ENCODE measurements at places on chromosomes 4 and X.

DNA sequence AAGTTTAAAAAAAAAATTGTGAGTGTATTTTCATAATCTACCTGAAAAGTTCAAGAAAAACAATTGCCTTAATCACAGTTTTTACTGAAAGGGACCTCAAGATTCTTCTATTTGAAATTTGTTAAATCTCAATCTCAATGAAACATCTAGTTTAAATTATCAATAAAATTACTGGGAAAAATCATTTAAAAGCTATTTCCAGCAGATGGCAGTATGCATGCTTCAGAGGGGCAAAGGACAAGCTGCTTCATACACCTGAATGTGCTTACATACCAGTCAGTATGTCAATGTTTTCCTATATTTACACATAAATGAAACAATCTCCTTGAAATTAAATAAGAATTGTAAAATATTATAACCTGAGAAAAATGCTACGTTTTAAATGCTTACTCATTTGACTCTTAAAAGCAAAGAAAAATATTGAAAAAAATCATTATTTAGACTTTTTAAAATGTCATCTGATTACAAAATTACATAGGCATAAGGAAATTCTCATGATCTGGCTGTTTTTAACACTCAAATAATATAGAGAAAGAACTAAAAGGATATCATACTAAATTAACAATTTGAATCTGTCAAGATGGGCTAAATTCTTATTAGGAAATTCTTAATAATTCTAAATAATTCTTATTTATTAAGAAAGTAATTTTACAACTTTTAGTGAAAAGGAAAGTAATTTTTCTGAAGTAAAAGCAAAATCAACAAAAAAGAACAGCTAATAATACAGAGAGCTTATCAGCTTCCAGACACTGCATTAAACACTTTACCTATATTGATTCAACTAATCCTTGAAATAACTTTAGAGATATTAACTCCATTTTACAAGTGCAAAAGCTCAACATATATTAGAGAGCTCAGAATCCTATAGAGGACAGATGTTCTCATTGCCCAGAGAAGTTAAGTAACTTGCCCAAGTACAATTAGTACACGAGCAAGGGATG, 242.1 kb downstream of the ADAMTS3 start:
- DNase-seq, result no peak

DNA sequence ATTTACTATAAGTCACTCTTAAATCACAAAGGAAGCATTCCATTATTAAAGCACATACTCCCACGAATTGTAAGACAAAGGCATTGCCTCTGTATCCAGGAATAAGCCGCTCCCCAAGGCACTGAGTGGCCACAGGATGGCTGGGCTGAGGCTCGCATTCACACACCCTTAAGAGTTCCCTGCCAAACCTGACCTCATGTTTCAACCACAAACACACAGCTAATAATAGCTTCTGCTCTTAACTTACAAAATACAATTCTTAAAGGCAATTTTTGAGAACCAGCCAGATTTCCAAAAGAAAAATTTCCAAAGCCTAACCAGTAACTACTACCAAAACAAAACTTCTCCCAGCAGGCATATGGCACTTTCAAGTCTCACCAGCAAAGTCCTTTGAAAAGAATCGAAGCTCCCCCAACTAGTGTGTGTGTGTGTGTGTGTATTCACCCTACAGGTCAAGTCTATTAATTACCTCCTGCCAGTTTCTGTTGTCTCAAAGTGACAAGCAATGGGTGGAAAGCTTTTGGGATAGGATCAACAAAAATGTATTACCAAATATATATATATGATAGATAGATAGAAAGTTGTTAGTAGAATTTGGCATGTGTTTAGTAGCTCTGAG, 36.0 kb downstream of the ARHGAP6 start:
- no peak for DNase-seq

- DNase-seq, result no peak
These were observed 6.4 kb upstream of the HERC3 start for GRCh38 chr4:88585917-88586316.

DNA sequence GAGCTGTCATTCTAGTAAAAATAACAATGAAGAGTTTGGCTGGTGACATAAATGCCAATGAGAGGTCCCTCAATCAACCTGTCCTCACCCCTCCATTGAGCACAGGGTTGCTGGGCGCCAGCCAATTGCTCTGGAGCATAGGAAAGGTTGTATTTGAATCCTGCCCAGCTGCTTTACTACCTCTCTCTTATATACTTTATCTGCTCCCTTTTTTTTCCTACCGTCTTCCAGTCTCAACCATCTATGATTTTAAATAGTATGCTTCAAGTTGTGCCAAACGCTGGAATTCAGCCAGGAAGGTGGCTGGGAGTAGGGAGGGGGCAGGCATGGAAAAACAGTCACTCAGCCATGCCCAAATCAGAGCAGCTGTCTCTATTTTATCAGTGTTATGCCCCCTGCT, 153.8 kb downstream of the NR3C2 start:
- DNase-seq, result no peak

- DNase-seq, result no peak
These were observed 271.6 kb downstream of the DTHD1 start for GRCh38 chr4:36553029-36553428.

DNA sequence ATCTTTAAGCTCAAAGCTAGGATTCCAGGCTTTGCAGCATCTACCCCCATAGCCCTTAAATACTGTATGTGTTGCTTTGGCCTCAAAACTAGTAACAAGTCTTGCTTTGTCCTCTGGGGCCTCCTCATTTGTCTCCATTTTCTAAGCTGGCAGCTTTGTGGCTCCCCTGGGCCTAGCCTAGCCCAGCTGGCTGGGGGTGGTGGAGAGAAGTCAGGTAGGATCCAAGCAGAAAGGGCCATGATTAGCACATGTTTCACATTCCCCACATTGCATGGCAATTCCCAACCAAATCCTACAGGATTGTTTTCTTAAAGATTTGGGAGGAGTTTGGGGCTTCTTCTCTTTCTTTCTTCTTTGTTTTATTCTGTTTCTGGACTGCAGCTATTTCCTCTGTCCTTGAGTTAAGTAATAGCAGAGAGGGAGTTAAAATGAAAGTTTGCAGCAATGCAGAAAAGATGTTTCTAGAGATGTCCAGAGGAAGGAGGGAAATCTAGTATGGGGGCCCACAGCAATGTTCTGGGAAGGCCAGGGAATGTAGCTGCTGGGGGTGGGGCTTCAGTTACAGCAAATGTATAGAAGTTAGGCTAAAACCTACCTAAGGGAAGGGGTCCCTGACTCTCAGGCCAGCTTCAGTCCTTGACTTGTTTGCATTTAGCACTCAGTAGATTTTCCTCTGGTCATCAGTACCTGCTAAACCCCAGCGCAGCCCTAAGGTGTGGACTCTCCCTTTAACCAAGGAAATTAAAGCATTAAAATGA, 92.1 kb downstream of the SHROOM4 start:
- DNase-seq, result no peak

DNA sequence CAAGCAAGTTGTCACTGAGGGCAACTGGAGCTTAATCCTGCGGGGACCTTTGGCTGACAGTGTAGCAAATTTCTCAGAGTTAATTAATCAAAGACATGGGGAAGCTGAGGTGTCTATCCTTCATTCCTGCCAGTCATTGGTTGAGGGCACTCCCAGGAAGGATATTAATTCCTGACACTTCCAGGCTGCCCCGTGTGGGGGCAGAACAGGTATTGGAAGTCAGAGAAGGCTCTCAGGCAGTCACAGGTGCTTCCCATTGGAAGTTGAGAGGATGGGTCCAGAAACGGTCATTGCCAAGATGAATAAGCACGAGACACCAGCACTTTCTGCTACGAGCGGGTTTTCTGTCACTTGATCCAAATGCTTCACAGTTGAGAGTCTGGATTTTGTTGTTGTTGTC, 29.1 kb upstream of the CD38 start:
- no peak for DNase-seq

DNA sequence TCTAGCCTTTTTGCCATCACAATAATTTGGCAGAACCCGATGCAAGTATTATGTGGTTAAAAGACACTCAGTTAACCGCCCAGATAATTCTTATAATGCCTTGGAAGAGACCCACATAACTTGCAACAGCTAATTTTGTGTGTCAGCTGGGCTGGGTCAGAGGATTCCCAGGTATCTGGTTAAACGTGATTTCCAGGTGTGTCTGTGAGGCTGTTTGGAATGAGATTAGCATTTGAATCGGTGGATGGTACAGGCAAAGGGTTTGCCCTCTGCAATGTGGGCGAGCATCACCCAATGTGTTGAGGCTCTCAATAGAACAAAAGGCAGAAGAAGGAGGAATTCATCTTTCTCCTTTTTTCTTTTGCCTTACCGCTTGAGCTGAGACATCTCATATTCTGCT, 314.2 kb upstream of the PUDP start:
- no peak for DNase-seq

DNA sequence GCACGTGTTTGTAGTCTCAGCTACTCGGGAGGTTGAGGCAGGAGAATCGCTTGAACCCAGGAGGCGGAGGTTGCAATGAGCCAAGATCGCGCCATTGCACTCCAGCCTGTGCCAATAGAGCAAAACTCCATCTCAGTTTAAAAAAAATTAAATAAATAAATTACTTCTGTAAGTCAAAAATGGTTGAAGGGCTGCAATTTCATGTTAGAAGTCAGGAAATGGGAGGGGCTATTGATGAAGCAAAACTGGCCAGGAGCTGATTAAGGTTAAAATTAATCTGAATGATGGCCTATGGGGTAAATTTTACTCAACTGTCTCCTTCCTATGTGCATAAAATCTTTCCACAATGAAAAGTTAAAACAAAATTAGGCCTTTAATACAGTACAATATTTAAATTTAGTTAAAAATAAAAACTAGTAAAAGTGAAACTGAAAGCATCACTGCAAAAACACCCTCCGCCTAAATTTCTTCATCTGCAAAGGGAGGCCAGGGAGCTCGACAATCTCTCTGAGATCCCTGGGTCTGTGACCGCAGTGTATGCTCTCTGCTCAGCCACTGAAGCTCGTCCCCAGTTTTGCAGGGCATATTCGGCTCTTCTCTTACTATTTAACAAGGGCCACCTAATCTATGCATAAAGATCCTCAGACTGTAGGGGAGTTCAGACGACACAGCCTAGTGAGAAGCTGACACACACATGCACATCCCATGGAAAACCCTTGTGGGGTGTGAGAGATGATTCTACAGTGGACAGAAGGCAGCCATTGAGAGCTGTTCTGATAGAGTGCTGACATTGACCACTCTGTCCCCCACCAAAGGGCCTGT, 57.2 kb downstream of the IRF2 start:
- no peak for DNase-seq

GRCh38 chrX:34557733-34558132, 99.4 kb downstream of the TMEM47 start:
- no peak for DNase-seq

GRCh38 chr4:40842318-40842717, 92.6 kb downstream of the NSUN7 start:
- DNase-seq, result no peak

DNA sequence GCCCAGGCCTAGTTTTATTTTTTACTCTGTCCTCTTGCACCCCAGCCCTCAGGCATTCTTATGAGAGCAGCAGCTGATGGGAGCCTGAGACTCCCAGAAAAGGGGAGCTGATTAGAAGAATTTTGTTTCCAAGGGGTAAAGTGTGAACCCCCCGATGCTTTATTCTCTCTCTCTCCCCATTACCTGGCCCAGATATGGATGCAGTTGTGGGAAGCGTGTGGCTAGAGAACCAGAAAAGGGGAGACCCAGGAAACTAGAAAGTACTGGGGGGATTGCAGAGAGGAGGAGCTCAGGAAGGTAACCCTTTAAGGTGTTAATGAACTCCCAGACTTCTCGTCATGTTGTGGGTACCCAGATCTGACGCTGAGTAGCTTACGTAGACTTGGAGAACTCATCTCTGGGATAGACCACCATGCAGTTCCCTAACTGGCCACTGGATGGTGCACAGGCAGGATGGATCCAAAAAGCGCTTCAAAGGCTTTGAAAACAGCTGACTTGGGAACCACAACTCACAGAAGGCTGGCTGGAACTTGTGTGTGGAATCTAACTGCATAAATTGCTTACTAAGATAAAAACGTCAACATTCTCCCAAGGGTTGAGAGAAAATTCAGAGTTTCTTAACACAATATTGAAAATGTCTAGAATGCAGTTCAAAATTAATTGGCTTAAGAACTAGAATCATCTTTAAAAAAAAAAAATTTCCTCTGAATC, 64.7 kb downstream of the TBC1D14 start:
- DNase-seq, result peak; percentile 52

GRCh38 chrX:19086102-19086772, 36.0 kb downstream of the ADGRG2 start:
- no peak for DNase-seq

DNA sequence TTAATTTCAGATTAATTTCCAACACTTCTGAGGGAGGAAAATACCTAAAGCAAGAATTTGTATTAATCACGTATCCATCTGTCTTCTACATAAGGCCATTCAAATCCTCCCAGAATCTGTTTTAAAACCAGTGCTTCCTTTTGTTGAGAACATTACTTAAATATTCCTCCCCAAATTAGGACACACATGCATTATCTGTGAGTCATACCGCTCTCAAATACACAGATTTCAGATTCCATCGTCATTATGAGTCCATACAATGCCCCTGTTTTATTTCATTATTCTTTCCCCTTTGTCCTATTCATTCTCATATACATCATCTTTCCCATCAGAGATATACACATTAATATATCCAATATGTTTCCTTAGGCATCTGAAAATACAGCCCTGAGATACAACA, 57.3 kb upstream of the PRSS12 start:
- no peak for DNase-seq

- no peak for DNase-seq
These were observed 245.2 kb upstream of the CENPE start for GRCh38 chr4:103443324-103443723.

- no peak for DNase-seq
These were observed 352.1 kb upstream of the GATB start for GRCh38 chr4:152112887-152113286.

GRCh38 chr4:36414248-36414647, 132.8 kb downstream of the DTHD1 start:
- DNase-seq, result no peak

- DNase-seq, result no peak
These were observed 156.7 kb downstream of the TRIML1 start for GRCh38 chr4:188295899-188296298.

- no peak for DNase-seq
These were observed 159.3 kb downstream of the SH3KBP1 start for GRCh38 chrX:19727887-19728648.

- DNase-seq, result no peak
These were observed 17.4 kb upstream of the ADH4 start for GRCh38 chr4:99161373-99162099.

DNA sequence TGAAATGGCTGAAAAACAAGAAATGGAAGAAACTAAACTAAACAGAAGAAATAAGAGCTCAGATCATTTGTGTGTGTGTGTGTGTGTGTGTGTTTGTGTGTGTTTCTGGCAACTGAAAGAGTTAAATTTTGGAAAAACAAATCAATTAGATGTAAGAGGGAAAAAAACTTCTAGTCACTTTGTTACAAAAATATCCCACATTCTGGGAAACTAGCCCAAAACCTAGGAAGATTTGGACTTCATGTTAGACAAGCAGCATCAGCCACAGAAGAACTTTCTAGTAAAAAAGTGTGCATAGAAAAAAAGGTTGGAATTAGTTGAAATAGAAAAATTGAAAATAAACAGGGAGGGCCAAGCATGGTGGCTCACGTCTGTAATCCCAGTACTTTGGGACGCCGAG, 111.6 kb upstream of the PRKG2 start:
- no peak for DNase-seq

GRCh38 chr4:7872264-7872771, 67.3 kb downstream of the AFAP1 start:
- DNase-seq, result no peak

- DNase-seq, result no peak
These were observed 127.4 kb upstream of the FTHL17 start for GRCh38 chrX:31199056-31199839.

GRCh38 chr4:13355111-13355880, 128.8 kb downstream of the RAB28 start:
- DNase-seq, result no peak
